ENCODE measurements at places on chromosomes 6 and 20.
A peak's percentile ranks its signal among the peaks of the same experiment; 100 is the strongest.

GRCh38 chr6:2784061-2784460 lies 18.9 kb downstream of the WRNIP1 start:
- ATAC-seq = peak; percentile 45

DNA sequence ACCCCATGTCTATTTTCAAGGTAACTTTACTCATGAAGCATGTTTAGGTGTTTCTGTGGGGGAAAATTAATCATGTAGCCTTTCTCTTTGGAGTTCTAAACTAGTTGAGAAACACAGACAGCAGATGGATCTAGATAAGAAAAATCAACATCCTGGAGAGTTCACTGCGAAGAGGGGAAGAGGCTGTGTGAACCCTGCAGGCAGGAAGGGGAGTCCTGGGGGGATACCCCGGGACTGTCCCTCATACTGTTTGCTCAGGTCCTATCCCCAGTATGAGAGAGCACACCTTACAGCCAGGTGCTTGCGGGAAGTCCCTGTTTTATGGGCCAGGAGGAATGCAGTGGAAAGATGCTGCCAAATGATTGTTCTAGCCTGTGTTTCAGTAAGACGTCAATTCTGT lies 32.7 kb downstream of the CHMP4B start:
- peak; percentile 91 for ATAC-seq

GRCh38 chr20:6956574-6956973 lies 189.1 kb downstream of the BMP2 start:
- ATAC-seq = no peak

DNA sequence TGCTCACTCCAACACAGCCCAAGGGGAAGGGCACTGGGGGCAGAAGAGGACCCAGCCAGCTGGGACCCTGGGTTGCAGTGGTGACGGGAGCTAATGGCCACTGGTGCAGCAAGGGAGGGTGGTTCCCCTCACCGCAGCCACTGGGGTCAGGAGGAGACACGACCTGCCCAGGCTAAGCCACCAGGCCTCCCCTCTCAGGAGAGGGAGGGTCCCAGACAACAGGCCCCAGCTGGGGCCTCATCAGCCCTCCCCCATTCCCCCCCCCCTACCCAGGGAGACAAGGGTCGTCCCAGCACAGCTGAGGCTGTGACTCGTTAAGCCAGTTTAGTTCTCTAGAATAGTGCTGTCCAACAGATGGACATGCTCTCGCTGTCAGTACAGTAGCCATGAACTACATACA lies 17.3 kb upstream of the MATN4 start:
- no peak for ATAC-seq

DNA sequence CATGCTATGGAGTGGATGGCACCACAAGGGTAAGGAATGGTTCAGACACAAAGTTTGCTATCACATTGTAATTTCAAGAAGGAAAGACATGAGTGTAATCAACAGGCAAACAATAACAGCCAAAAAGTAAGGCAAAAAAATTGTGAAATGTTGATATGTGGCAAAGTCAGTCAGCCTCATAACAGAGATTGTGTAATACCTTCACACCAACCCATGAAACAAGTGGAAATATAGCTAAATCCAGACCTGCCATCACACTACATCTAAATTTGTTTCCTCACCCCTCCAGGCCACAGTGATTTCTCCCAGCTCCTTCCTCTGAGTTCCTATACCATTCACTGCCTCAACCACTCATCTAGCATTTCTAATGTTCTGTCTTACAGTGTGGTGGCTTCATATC lies 37.3 kb downstream of the SIM1 start:
- no peak for ATAC-seq

GRCh38 chr6:1885576-1886011 lies 275.9 kb downstream of the FOXC1 start:
- ATAC-seq = no peak

GRCh38 chr6:4856785-4857184 lies 80.6 kb downstream of the CDYL start:
- no peak for ATAC-seq

GRCh38 chr20:51641866-51642265 lies 99.3 kb upstream of the NFATC2 start:
- no peak for ATAC-seq

- no peak for ATAC-seq
Observed at GRCh38 chr20:15487682-15488081, 1085.6 kb downstream of the KIF16B start.

- no peak for ATAC-seq
Observed at GRCh38 chr6:7921632-7922092, 11.1 kb upstream of the TXNDC5 start.

- ATAC-seq = no peak
Observed at GRCh38 chr6:3297006-3297405, 38.3 kb downstream of the PSMG4 start.

GRCh38 chr6:147310521-147310920 lies 106.3 kb downstream of the STXBP5 start:
- ATAC-seq = no peak

GRCh38 chr6:120614723-120615122 lies 719.6 kb downstream of the TBC1D32 start:
- ATAC-seq = no peak

All from activated T-helper 17 cell treated with anti-CD3 and anti-CD28 coated beads, Interleukin-2, amount 50 U/mL, for 72 hours (primary cell).